ENCODE measurements at places on chromosomes 5 and 9. TPM values are rescaled to one million over a fixed set of nuclear protein-coding genes. Genes with fewer than 3 reads are reported as not detected.

Gene ZFP2
- total RNA-seq, result 1.1 TPM

Gene NPM1
- 1,052 TPM for total RNA-seq

- H3K36me3 ChIP-seq, result no peaks in the 10 kb centered on the region
- H3K4me3 ChIP-seq, result peak within 1 kb of the TSS; percentile 15
- no peak within 1 kb of the TSS for H3K27ac ChIP-seq
- no peak for DNase-seq
- H3K27me3 ChIP-seq, result peaks cover 14% of the 10 kb centered on the region
Observed at GRCh38 chr9:1050125-1050895, at the start of gene DMRT2. Gene DMRT2 (plus strand): TSS chr9:1050357. CDS start chr9:1051614, 1,257 bp downstream.

- H3K4me3 ChIP-seq, result peak overlapping the region; percentile 8
- H3K4me1 ChIP-seq, result peaks cover under 1% of the 10 kb centered on the region
- peak; percentile 19 for DNase-seq
- H3K27ac ChIP-seq, result no peak overlapping the region
- H3K27me3 ChIP-seq, result no peaks in the 10 kb centered on the region
Observed at GRCh38 chr5:1494780-1495524, 28.8 kb downstream of the LPCAT1 start.

Gene NUTM2G
- total RNA-seq, result not detected

Gene CARTPT
- not detected for total RNA-seq

GRCh38 chr9:130189840-130190239 is 17.6 kb downstream of the NCS1 start:
- H3K27ac ChIP-seq, result no peak overlapping the region
- H3K4me1 ChIP-seq, result peaks cover 55% of the 10 kb centered on the region
- H3K36me3 ChIP-seq, result no peaks in the 10 kb centered on the region
- H3K27me3 ChIP-seq, result no peaks in the 10 kb centered on the region

DNA sequence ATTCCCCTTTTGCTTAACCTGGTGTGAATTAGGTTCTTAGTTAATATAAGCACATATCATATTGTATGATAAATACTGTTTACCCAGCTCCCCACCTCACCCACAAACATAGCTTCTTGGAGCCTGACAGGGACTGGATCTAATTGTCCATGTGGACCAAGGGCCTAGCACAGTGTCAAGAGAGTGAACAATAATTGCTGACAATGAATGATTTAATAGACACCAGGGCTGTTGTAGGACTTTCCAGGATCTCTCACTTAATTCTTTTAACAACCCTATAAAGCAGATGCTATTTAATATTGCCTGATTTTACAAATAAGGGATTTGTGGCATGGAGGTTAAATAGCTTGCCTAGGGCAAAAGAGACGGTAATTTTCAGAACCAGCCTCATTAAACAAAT is 24.8 kb downstream of the AK3 start:
- H3K4me1 ChIP-seq, result no peaks in the 10 kb centered on the region
- no peak overlapping the region for H3K4me3 ChIP-seq
- peaks cover 100% of the 10 kb centered on the region for H3K36me3 ChIP-seq
- DNase-seq, result no peak
- H3K27ac ChIP-seq, result no peak overlapping the region

DNA sequence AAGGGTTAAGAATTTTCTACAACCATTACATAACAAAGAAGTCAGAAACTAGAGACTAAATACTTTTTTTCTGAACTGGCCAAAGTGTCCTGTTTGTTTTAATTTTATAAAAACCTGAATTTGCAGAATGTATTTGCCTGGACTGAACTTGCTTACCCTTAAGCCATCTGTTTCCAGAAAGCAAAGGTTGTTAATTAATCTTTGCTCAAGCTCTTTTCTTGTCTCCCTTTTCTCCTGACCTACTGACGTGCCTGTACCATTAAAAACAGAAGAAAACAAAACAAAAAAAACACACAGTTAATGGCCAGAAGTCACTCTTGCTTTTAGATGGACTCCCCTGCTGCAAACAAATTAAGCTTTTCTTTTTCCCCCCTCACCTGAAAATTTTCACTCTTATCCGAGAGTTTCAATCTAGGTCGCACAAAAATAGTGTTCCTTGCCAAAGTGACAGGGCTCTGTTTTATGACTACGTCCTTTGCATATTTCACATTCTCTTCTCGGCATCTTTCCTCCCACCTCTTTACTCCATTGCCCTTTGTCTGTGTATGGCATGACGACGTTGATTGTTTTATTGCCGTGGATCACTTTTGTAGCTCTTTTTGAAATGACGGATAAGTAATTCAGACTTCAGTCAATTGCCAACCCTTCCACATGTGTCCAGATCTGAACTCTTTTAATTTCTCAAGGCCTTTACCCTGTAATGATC is 333.8 kb upstream of the GRIN3A start:
- H3K4me3 ChIP-seq, result no peak overlapping the region
- no peak for DNase-seq
- H3K36me3 ChIP-seq, result no peaks in the 10 kb centered on the region
- H3K4me1 ChIP-seq, result no peaks in the 10 kb centered on the region
- no peak overlapping the region for H3K27ac ChIP-seq
- H3K27me3 ChIP-seq, result no peaks in the 10 kb centered on the region

- H3K4me1 ChIP-seq, result no peaks in the 10 kb centered on the region
- no peaks in the 10 kb centered on the region for H3K27me3 ChIP-seq
- H3K4me3 ChIP-seq, result no peak overlapping the region
- no peaks in the 10 kb centered on the region for H3K36me3 ChIP-seq
- no peak overlapping the region for H3K27ac ChIP-seq
- no peak for DNase-seq
Observed at GRCh38 chr5:422323-423232, 20.4 kb upstream of the EXOC3 start.

Data from esophagus squamous epithelium (tissue), 5 donors.